ENCODE measurements at places on chromosomes 12 and 14.

- DNase-seq: no peak
Observed at GRCh38 chr12:132065609-132066344, 78.3 kb downstream of the DDX51 start.

- DNase-seq: no peak
Observed at GRCh38 chr14:20557212-20557542, 3.7 kb downstream of the RNASE9 start.

DNA sequence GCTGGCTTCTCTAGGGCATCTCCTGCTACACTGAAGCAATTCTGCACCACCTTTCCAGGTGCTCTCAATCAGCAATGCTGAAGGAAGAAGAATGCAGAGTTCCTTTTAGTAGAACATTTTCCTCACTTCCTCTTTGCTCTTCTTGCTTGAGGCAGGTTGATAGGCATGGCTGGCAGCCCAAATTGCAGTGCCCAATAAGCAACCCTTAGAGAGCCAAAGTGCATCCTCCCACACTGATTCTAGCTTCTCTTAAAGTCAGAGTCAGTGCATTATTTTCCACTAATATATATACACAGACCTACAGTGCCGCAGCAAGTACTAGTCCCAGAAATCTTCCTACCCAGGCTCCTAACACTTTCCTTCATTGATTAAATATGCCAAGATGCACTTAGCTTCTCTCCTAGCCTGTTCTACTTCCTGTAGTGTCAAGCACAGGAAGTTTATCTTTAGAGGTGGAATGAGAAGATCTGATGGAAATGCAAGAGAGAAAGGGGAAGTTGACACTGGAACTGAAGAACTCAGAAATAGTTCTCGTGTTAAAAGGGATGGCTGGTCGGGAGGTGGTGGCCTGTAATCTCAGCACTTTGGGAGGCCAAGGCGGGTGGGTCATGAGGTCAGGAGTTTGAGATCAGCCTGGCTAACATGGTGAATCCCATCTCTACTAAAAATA, 132.7 kb downstream of the SSPN start:
- no peak for DNase-seq

GRCh38 chr12:1591034-1591433, 3.3 kb downstream of the FBXL14 start:
- DNase-seq: no peak

GRCh38 chr14:85579942-85580341, 50.0 kb downstream of the FLRT2 start:
- no peak for DNase-seq
